CD4-positive, alpha-beta T cell treated with Interleukin-1 beta for 1 hour (primary cell): ENCODE measurements at places on chromosomes 13 and 19.

- DNase-seq, result no peak
Measured at GRCh38 chr13:32142956-32143375, 111.4 kb downstream of the FRY start.

- DNase-seq, result no peak
Measured at GRCh38 chr19:9116547-9116946, 984 bp upstream of the OR7G1 start.

DNA sequence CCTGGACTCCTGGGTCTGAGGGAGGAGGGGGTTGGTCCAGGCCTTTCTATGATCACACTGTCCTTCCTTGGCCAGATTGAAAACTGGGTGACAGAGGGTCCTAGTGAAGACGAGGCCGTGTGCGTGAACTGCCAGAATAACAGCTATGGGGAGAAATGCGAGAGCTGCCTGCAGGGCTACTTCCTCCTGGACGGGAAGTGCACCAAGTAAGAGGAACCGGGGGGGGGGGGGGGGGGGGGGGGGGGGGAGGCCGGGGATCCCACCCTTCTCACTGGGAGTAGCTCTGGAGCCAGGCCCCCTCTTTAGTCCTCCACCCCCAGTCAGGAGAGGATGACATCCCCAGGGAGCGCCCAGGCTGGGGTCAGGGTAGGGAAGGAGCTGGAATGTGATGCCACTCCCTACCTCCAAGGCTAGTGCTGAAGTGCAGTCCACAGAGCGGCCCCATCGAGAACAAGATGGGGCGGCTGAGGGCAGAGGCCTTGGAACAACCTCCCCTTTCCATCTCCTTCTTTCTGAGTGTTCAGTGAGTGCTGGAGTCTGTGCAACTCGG is 19.4 kb downstream of the CNFN start:
- DNase-seq, result no peak

GRCh38 chr13:114211446-114212157 is 23.1 kb upstream of the CDC16 start:
- DNase-seq, result no peak

DNA sequence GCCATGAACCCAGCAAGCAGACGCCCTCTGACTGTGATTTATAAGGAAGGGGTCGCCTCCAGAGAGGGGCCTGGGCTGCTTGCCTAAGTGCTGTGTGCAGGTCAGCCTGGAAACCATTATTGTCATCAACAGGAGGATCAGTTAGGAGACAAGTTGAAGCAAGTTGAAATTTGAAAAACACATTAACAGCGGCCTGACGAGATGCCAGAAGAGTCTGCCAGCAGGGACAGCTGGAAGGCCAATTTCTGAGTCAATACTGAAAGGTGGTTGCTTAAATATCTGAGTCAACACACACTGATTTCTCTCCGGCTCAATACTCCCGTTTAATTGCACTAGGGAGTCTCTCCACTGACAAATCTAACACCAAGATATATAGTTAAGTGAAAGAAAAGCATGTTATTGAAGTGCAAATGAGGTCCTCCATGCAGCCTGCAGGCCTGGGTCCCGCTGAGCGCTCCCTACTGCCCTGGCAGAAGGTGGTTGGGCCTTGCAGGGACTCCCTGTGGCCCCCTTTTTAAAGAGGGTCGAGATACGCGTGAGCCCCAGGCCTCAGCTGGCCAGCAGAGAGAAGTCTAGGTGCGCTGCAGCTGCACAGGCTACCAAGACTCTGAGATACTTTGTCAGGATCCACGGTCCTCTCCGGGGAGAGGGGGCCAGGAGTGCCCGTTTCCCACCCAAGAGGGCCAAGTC is 91.1 kb downstream of the RNASEH2B start:
- DNase-seq, result no peak

DNA sequence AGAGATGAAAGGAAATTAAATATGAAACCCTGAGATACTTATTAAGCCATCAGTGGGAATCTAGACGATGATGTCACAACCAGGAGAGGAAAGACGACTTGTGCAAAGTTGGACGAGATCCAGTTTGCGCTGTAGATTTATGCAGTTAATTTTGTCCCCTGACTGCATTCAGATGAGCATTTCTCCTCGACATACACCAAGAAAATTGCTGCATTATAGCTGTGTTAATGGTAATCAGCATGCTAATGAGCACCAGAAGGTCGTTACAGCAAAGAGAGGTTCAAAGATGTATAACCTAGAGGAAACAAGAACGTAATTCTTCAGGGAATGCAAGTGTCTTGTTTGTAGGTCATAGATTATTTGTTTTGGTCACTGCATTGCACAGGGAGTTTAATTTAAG is 371.7 kb downstream of the RBM26 start:
- no peak for DNase-seq

DNA sequence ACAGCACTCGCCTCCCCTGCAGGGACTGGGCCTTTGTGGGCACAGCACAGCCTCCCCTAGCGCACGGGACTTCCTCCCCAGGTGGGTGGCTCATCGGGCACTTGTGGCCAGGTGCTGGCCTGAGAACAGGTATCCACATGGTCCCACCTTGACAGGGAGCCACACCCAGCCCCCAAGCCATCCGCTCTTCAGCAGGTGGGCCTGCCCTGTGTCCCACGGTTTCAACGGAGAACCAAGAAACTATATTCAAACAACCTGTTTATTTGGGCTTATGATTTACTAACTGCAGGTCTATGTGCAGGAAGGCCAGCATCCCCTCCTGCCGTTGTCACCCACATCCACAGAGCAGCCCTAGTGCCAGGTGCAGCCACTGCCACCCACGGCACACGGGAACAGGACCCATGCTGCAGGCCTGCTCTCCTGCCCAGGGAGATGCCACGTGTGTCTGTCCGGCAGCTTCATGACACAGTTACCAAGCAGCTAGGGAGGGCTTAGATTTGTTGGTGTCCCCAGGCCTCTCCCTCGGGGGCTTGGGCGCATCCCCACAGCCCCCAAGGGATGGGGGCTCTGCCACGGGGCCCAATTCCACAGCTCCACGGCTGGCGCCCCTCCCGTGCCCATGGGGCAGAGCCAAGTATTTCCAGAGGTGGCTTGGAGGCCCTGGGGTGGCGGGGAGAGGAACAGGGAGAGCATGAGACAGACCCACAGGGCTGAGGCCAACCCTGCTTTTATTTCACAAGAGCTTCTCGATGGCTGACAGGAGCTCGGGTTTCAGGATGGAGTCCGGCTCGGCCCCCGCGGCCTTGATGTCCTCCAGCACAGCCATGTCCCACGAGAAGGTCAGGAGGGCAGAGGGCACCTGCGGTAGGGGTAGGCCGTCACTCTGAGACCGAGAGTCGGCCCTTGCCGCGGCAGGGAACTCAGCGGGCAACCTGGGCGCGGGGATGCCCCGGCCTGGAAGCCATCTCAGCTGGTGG is 12.5 kb downstream of the UBXN6 start:
- no peak for DNase-seq

GRCh38 chr13:110330491-110331011 is 23.5 kb downstream of the COL4A2 start:
- DNase-seq, result no peak

DNA sequence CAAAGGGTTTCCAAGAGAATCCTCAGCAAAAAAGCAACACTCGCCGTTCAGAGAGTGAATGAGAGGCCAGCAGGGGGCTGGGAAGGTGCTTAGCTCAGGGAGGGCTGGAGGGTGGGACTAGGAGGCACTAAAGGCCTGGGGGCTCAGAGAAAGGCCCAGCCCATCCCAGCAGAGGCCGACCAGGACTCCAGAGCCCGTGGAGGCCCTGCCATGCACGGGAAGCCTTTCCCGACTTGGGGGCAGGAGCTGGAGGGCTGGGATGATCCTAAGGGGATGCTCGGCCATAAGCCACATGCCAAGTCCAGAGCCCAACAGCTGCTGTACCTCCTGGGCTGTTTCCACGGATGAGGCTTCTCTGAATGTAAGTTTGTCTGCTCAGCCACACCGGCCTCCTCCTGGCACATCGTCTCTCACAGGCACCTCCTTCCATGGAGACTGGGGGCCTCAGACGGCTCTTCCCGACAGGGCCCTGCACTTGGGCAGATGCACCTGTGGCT is 19.5 kb downstream of the RASA3 start:
- DNase-seq, result no peak
